Panc1 (cell line): ENCODE measurements at places on chromosomes 1 and 21.

DNA sequence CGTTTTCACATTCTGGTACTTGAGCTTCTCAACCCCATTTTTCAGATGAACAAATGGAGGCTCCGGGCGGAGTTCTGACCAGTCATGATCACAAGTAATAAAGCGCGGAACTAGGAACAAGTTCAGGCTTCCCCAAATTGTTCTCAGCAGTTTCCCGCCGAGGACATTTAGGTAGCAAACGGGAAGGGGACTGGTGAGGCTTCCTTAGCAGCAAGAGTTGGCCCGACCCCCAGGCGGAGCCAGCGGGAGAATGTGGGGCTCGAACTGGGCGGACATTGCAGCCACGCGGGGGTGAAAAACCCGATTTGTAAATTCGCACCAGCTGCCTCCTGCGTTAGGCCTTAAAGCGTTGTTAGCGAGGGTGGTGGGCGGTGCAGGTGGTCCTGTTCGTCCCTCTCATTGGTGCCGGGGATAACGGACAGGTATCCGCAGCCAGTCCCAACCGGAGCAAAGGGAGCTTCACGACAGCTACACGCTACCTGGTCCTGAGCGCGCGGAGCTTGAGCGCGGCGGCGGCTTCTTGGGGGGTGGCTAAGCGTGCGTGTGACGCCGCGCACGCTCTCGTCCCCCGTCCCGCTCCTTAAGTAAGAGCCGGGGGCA lies 15.3 kb downstream of the SEMA6C start:
- no peak for DNase-seq

DNA sequence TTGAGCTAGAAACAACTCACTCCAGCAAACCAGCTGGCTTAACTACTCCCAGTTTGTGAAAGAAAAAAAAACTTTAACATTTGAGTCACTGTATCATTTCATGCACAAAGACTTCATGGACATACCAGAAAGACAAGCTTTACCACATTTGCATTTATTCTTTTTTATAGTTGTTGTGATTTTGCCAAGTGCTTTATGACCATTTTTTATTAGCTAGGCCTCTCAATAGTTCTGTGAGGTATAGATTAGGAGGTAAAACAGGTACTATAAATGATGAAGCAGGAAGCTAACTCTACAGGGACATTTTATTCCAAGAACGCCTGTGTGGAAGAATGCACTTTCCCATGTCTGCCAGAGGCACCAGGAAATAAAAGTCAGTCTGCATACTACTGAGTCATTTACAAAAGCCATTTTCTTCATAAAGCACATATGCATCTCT lies 8.2 kb upstream of the DENND1B start:
- no peak for DNase-seq

DNA sequence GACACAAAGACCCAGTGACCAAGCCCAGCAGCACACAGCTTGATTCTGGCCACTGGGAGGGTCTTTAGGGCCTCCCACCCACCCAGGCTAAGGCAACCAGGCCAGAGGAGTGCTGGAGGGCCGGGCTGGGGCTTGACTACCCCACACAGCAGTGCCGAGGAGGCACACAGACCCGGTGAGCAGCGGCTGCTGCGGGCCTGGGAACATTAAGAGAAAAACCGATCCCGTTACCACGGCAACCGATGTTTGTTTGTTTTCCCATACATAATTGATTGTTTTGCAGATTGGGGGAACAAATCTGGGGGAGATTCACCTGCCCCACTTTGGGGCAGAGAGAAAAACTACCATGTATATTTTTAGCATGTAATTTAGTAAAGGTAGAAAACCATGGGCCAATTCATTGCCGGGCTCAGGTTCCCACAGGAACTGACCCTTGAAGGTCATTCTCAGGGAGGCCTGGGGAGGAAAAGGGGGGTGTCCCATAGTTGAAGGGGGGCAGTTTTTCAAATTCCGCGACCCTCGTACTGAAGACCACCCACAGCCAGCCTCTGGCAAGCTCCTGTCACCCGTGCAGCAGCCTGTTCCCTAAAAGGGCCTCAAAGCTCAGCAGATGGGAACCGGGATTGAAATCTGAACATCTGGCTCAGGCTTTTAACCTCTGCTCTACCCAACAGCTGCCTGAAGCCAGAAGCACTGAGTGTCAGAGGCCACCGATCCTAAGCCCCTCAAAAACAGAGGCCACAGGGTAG lies 35.3 kb downstream of the CHD5 start:
- no peak for DNase-seq

DNA sequence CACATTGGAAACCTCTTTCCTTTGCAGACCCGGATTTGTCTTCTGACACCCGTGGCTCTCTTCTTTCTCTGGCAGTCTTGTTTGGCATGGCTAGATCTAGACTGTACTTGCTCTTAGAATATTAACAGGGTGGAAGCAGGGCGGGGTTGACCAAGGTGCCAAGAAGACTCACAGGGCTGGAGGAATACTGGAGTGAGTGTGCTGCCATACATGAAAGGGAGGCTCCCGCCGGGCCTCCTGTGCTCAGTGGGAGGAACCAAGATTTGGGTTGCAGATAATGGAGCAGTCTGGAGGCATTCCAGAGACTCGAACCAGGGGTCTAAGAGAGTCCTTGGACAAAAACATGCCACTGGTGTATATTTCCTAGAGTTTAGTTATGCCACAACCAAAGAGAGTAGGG lies 27.6 kb upstream of the SNX27 start:
- DNase-seq, result no peak
